ENCODE measurements at places on chromosomes 1 and 21.

DNA sequence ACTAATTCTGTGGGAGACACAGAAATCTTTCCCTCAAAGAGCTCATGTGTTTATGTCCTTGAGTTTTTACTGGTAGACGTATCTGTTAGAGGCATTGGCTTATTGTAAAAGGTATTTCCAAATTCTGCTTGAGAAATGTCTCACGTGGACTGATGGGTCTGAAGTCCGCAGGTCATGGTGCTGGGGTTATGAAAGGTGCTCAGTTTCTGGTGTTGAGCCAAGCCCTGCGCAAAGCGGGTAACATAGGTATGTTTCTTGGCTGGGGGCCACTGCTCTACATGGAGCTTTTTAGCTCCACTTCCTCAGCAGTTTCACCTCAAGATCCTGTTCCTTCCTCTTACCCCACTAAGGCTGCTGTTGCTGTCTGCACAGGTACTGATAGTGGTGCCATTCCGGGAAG, 10.8 kb downstream of the UTP25 start:
- no peak for DNase-seq

DNA sequence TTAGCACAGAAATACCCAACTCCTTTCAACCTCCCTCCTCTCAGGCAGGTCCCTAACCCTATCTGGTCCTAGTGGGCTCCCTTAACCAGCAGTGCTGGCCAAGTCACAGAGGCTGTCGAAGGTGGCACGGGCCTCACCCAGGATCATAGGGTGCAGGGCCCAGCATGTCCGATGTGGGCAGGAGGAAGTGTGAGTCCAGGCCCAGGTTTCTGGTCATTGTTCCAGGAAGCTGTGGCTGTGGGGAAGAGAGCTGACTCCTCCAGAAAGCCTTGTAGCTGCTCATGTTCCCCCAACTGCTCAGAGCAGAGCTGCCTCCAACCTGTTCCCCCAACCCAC, 2.4 kb downstream of the CCDC17 start:
- DNase-seq = no peak

GRCh38 chr1:58391056-58391455, 155.5 kb downstream of the OMA1 start:
- DNase-seq = no peak

DNA sequence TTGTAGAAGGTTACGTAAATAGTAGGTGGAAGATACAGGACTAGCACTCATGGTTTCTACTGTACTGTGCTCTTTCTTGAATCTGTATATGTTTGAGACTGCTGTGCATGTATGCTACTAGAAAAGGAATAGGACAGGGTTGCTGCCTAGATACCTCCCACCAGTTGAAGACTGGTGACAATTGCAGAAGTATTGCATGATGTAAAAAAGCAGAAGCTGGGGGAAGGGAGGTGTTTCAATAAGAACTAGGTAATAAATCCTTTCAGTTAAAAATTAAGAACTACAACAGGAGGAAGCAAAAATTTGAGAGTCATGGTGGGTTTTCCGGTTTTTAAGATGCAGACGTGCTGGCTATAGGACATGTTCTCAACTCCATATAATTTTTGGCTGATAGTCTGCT, 88.1 kb downstream of the CCDC30 start:
- no peak for DNase-seq

GRCh38 chr21:42366292-42367010, at the start of gene TFF1:
TSS of gene TFF1 (minus strand) at chr21:42366535. CDS start at chr21:42366495, 40 bp downstream.
- no peak for DNase-seq

DNA sequence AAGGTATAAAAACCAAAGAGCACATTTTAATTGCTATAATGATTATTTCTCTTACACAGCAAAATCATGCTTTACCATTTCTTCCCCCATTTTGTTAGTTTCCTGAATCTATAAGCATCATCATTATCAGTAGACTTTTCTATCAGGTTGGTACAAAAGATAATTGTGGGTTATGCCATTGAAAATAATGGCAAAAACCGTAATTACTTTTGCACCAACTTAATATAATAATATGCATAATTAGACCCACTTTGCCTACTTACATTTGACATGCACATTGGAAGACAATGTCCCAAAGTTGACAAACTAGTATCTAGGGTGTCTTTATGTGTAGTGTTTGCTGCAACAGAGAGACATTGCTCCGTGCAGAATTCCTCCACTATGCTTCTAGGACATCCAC, 594.2 kb downstream of the LMO4 start:
- no peak for DNase-seq

- no peak for DNase-seq
Measured at GRCh38 chr1:162970021-162970420, 99.1 kb upstream of the RGS4 start.

- no peak for DNase-seq
Measured at GRCh38 chr1:206816390-206817287, 44.3 kb upstream of the IL10 start.

DNA sequence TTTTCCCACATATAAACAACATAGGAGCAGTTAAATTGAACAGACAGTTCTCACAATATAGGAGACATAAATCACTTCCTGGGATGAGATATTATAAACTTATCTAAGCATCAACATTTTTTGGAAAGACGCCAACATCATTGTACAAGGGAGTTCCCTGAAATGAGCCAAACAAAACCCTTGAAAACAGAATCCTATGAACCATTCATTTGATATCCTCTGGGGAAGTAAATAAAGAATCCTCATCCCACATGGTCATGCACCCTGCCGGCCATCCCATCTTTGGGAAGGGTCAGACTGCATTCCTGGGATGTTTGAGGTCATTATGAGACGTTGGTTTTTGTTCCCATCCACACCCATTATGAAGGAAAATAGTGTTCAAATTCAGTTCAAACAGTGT, 111.8 kb upstream of the USP25 start:
- DNase-seq = peak; percentile 70
